ENCODE measurements at places on chromosomes 3 and 15. TPM values are rescaled to one million over a fixed set of nuclear protein-coding genes. Genes with fewer than 3 reads are reported as not detected.

Gene SEC22A
- polyA plus RNA-seq = 17.3 TPM

Gene CNTN6
- 17.5 TPM for polyA plus RNA-seq

Gene GATA2
- 4.1 TPM for polyA plus RNA-seq

Gene CX3CR1
- 70.2 TPM for polyA plus RNA-seq

Gene DNAJB8
- not detected for polyA plus RNA-seq

Gene GABRG3
- polyA plus RNA-seq = 10.5 TPM

Gene MST1R
- polyA plus RNA-seq = 0.63 TPM

Gene CMTM7
- 16.2 TPM for polyA plus RNA-seq

Gene PLSCR2
- polyA plus RNA-seq = not detected

Gene FBLN2
- polyA plus RNA-seq = 27.9 TPM

Gene C3orf20
- 0.33 TPM for polyA plus RNA-seq

Gene ADAMTSL3
- polyA plus RNA-seq = 3.6 TPM

Gene MAP1A
- 230 TPM for polyA plus RNA-seq

Gene AGBL1
- polyA plus RNA-seq = 0.35 TPM

Gene TPRG1
- polyA plus RNA-seq = 0.52 TPM

Gene SLC51B
- 2.3 TPM for polyA plus RNA-seq

Data from spinal cord (tissue), 10 donors.